ENCODE measurements at places on chromosomes 12 and 14.

- no peak for DNase-seq
Measured at GRCh38 chr12:27952510-27952909, 20.0 kb downstream of the PTHLH start.

DNA sequence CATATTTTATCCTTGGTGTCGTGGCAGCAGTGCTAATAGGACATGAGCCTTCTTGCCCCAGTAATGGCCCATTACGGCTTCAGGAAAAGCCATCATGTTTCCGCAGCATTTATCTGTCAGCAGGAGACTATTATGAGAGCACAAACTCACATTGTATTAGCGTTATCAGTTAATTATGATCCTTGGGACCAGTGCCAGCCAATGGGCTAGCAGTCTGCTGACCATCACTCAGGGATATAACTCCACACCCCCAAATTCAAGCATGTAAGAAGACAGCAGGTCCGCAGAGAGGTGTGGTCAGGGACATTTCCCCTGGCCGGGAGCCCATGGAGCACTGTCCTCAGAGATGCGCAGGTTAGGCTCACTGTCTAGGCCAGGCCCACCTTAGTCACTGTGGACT is 4.9 kb upstream of the ESRRB start:
- DNase-seq = no peak

DNA sequence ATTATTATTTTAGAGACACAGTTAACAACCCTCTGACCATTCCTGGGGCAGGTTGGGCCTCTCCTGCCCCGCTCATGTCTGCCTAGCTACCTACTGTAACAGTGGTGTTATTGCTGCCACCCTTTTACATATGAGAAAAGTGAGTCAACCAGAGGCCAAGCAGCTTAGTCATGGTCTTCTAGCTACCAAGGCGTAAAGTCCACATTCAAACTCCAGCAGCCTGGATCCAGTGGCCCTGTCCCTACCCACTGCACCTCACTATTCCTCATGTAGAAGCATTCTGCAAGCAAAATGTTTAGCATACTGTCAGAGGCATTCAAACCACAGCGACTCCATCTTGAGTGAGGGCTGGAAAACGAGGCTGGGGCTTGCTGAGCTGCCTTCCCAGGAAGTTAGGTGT is 95.8 kb downstream of the SLC15A4 start:
- peak; percentile 89 for DNase-seq

DNA sequence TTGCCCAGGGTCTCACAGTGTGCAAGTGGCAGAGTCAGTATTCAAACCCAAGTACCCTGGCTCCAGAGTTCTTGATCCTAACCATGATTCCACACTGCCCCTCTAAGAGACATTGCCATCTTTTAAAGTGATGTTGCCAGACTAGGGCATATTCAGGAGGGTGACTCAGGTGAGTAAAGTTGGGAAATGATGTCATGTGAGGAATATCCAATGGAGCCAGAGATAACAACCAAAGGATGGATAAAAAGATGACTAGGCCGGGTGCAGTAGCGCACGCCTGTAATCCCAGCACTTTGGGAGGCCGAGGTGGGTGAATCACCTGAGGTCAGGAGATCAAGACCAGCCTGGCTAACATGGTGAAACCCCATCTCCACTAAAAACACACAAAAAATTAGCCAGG is 85.6 kb downstream of the SMOC1 start:
- no peak for DNase-seq

DNA sequence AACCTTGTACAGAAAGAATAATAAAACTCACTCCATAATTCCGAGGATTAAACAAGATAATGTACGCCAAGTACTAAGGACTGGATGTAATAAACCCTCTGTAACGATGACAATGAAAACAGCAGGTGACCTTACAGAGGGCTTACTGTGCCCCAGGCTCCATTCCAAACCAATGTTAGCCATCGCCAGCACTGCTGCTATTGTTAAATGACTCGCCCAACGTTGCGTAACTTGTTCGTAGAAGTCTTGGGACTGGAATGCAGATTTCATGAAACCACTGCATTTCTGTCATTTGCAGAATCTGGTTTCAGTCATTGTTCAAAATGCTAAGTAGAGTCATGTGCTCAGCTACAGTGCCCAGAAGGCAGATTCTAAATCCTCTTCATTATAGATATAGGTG is 728 bp upstream of the STON2 start:
- DNase-seq = peak; percentile 84

DNA sequence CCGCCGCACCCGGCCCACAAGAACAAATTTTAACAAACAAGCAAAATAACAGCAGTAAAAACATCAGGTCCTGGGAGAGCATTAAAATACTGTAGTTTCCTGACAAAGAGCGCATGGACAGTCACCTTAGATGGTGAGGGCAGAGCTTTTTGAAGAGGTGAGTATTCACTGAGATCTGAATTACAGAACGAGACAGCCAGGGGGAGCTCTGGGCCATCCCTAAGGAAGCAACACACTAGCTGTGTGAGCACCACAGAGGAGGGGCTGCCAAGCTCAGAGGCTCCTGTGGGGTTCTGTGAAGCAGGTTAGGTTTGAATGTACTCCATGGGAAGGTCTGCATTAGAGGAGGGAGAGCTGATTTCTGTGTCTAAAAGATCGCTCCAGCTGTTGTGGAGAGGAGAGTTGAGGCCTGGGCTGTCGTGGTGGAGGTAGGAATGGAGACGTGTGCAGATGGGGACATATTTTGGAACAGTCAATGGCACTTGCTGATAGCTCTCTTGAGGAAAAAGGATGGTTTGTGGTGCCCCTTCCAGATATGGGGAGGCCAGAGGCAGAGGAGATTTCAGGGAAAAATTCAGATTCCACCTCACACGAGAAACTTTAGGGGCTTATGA is 72.9 kb downstream of the TRAFD1 start:
- peak; percentile 19 for DNase-seq

DNA sequence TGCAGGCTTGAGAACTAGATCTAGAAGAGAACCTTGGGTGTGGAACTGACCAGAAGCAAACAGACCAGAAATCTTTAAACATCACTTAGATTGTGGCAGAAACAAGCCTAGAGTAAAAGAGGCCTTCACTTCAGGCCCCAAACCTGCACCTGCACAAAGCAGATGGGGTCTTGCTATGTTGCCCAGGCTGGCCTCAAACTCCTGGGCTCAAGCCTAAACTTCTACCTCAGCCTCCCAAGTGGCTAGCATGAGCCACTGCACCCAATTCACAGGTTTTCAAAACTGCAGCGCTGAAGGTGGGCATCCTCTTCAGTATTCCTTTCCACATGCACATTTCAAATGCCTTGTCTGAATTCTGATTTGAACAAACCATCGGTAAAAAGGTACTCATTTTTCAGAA is 19.9 kb downstream of the MOK start:
- no peak for DNase-seq

DNA sequence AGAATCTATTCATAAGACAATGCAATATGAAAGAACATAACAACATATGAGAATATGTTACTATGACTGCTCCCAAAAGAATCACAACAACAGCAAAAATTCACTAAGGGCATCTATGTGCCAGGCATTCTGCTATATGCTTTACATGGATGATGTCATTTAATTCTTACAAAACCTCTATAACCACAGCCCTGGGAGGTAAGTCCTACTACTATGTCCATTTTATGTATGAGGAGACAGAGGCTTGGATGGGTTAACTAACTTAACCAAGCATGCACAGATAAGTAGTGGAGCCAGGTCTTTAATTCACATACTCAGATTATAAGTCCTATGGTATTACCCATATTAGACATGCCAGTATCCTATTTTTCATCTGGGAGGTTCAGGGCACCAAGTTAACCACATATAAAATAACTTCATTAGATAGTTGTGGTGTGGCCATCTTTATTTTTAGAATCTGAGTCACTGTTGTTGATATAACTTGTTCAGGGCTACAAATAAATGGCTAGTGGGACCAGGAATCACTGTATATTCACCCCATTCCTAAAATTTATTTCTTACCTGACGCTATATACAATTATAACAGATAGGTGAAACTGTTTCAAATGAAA is 33.2 kb upstream of the RAD51AP1 start:
- DNase-seq = no peak

DNA sequence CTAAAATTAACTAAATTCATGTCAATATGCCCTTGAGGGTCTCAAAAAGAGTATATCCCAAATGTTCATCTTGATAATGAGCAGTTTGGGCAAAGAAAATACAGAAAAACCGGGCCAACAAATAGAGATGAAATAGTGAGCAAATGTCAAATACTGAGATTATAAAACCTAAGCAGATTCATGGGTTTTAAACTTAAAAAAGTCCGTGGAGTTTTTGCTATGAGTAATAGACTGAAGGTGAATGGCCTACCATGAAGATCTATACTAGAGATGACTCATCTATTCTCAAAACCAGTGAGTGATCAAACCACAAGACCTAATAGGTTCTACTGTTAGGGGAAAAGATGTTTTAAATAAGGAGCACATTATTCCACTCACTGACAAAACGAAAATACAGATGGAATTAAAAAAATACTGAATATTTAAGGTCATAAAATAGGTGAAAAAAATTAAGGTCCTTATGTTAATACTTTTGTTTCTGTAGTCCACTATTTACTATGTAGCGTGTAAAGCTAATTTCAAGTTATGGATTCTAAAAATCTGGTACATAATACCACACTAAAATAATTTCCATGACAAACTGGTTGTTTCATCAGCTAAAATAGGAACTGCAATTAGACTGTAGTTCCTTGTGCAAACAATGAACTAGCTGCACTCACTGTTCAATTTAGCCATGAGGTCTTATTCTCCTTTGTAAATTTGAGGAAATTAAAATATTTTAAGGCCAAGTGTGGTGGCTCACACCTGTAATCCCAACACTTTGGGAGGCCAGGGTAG is 5.0 kb downstream of the HNRNPC start:
- DNase-seq = peak; percentile 40

- DNase-seq = no peak
Measured at GRCh38 chr12:114868995-114869834, 185.2 kb upstream of the TBX3 start.

DNA sequence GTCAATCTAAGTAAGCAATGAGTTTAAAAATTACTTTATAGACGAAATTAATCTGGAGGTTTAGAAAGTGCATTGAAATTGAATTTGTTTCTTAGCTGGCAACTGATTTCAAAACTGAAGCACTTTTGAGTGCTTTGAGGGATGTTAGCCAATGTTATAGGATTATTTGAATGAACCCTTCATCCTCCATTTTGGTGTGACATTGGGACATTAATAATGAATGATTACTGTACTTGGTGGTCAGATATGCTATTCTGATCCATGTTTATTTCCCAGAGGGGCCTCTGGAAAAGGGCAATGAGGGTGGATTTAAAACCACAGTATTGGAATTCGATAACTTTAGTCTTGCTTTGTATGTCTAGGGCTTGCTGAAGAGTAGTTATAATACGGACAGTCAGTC is 183.2 kb downstream of the AKAP6 start:
- no peak for DNase-seq

DNA sequence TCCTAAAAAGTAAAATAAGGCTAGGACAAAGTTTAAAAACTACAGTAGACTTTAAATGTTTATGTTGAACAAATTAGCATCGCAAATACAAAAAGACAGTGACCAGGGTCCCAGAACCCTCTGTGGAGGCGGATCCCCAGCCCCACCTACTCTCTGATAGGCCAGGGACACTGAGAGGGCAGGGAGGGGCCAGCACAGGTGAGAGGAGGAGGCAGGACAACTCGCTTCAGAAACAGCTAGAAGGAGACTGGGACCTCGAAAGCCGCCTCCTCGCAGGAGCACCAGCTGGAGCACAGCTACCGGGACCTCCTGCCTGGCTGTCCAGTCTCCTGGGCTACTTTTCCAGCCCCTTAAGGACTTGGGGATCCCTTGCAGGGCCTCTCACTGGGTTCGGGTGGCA is 992 bp downstream of the DNAH10 start:
- no peak for DNase-seq

GRCh38 chr12:30796891-30797371 is 42.2 kb upstream of the CAPRIN2 start:
- DNase-seq = no peak

- no peak for DNase-seq
Measured at GRCh38 chr14:71592361-71592760, 339.9 kb upstream of the RGS6 start.

GRCh38 chr14:99936738-99937474 is 128.3 kb upstream of the EVL start:
- DNase-seq = no peak

DNA sequence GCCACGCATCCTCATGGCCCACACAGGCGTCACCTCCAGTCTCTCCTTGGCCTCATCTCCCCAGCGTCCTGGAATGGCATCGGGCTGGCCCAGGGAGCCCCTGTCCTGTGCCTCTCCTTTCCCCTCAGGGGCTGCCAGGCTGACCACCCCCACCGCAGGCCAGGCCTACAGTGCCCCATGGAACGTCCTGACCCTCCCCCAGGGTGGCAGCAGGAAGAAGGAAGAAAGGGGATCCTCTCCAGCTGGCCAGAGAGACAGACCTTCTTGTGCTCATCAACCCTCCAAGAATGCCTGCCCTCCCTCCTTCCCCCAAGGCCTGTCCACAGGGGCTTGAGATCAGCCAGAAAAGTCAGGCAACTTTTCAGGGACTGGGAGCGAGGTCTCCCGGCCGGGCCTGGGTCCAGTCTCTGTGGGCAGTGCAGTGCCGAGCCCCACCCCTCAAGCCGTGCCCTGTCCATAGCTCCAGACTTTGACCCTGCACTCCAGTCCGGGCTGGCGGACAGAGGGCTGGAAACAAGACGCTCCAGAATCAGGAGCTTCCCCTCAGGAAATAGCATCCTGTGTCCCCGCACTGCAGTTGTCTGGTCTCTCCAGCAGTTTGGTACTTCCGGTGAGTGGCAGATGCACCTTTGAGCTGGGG is at the start of gene DAO:
TSS of gene DAO (plus strand) at position 478 of the 640 bp plus-strand sequence. CDS start 4,915 bp downstream, outside the sequence.
- no peak for DNase-seq

DNA sequence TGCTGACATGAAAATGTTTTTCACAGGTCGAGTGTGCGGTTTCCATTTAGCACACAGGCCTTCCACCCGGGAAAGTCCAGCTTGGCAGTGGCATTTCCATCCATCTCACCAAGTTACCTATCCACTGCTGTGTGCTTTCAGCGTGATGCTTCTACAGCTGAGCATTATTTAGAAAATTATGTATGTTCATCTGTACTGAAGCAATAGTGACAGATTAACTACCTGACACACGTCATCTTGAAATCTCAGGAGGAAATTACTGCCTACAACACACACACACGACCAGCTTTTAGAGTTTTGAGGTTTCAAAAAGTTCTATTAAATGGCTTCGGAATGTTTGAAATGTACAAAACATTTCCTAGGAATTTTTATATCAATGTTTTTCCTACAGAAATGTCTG is 39.4 kb downstream of the IFNG-AS1 start:
- no peak for DNase-seq

DNA sequence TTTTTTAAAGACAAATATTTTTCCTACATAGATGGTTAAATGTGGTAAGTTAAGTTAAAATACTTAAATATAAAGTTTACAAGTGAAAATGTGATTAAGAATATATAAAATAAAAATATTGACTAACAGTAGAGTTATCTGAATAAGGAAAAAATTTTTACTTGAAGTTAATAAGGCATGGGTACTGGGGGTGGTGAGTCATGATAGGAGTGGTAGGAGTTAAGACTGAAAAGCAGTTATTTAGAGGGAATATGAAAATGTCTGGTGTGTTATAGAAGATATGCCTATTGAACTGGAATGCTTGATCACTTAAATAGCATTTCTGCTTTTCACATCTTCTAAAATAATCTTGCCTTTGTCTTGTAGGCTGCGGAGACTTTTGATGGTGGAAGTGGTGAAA is 68.7 kb downstream of the CCDC91 start:
- DNase-seq = no peak

Data from Caki2 (cell line).